ENCODE measurements at places on chromosomes 3 and 15.

DNA sequence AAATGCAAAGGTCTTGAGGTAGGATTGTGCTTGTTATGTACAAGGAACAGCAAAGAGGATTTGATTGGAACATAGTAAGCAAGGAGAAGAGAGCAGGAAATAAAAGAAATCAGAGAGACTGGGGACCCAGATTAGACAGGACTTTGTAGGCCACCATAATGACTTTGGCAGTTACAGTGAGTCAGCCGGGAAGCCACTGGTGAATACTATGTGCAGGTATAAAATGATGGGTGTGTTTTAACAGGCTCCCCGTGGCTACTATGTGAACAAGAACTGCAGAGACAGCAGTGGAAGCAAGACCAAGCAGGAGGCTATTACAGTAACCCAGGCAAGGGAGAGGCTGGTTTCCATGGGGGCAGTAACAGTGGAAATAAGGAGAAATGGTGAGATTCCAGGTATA lies 55.2 kb downstream of the NPTN start:
- DNase-seq, result no peak

- no peak for DNase-seq
Observed at GRCh38 chr3:9213019-9213634, 36.3 kb downstream of the SRGAP3 start.

GRCh38 chr3:105516972-105517371 lies 150.3 kb downstream of the ALCAM start:
- no peak for DNase-seq

- no peak for DNase-seq
Observed at GRCh38 chr3:24017305-24017704, 72.2 kb downstream of the NR1D2 start.

DNA sequence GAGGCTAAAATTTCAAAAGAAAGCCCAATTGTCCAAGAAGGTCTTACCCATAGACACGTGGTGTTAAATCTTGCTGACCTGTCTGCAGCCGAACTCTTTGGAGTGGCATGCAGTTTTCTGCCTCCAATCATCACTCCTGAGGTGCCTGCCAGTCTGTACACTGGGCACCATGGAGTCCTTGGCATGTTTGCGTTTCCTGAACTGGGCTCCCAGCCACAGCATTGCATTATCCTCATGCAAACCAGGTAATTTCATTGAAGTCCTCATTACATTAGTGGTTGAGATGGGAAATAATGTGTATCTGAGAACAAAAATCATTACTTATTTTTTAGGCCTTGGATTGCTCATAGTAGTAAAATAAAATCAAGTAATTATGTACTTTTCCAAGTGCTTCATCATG lies 152.3 kb downstream of the AKAP13 start:
- no peak for DNase-seq

DNA sequence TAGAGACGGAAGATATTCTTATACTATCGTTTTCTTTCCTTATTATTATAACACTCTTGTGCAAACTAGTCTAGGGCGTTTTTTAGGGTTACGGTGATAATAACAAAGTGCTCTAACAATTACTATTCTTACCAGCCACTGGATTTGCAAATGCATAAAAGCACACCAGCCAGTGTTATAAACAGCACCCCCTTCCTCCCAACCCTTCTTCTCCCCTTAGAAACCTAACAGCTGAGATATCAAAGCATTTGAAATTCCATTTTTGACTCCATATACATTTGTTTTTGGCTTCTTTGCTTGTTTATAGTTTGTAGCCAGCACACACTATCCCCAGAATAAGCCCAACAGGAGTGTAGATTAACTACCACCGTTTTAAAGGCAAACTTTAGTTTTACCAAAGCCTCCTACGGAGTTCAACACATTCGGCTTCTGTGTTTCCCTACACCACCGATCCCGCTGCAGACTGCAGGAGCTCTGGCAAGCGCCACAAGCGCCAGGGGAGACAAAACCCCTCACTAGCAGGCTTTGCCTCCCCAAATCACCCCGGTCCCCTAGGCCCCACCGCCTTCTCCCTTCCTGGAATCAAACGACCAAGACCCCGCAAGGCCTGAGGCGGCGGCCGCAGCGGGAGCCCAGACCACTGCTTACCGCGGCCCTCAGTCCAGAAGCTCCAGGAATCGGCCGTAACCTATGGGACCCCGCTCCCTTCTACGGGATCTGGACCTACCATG lies 461 bp downstream of the COPB2 start:
- no peak for DNase-seq

GRCh38 chr15:89199746-89200145 lies 21.6 kb downstream of the RLBP1 start:
- no peak for DNase-seq

DNA sequence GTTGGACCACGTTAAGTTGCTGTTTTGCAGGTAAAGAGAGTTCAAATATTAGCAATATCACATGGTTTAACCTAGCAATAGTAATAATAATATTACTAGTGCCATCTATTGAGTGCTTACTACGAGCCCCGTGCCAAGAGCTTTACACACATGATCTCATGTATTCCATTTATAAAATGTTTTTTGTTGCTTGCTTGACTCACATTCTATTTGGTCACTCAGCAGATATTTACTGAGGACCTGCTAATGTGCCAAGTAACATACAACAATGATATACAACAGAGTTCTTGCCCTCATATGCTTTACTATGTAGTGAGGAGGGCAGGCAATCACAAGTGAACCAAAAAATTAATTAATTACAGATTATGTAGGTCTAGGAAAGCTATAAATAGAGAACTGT lies 36.7 kb downstream of the CTDSPL start:
- no peak for DNase-seq

DNA sequence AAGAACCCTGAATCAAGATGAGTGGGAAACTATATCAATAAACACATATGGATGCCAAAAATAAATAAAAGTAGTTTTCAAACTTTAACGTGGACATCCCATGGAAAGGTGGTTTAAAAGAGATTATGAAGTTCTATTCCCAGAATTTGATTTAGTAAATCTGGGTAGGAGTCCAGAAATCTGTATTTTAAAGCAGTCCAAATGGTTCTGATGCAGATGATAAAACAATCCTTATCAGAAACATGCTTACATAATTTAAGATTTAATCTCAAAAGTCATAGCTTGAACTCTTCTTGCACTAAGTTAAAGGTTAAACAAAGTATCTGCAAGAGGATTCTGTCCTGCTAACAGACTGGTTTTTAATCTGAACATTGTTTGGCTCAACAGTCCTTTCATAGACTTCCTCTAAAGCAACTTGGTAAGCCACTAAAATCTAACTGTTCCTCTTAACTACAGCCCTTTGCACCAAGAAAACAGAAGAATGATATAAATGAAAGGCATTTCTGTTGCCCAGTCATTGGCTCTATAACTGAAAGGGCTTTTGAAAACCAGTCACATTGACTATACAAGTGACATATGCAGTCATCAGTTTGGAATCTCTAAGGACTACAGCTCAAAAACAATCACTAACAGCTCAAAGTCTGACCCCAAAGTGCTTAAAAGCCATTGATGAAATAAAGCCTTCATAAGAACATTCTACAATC lies 23.4 kb upstream of the MAP4 start:
- no peak for DNase-seq

DNA sequence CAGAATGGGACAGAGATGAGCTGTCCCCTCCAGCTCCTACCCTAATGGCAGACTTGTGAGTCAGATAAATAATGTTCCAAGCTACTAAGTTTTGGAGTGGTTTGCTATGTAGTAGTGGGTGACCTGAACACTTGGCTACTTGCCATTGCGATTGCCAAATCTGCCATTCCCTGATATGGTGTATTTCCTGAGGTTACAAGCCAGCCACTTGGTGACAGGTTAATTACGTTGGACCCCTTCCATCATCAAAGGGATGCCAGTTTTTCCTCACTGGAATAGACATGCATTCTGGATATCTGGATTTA lies 33.6 kb downstream of the MORF4L1 start:
- DNase-seq, result no peak

GRCh38 chr15:61530769-61531168 lies 301.7 kb upstream of the RORA start:
- DNase-seq, result no peak

- DNase-seq, result no peak
Observed at GRCh38 chr3:194460566-194460965, 26.2 kb downstream of the ATP13A3 start.

DNA sequence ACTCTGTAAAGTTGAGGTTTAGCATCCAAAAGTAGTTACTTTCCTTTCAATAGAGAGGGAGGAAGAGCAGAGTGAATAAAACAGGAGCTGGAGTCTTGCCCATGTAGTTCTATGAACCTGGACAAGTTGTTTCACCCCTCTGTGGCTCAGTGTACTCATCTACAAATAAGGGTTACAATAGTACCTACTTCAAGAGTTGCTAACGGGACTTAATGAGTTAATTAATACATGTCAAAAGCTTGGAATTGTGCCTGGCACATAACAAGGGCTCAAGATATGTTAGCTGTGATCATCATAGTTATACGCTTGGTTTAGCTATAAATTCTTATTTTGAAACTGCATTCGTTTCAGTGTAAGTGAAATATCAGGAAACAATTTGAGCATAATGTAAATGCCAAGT lies 388.5 kb upstream of the THBS1 start:
- DNase-seq, result no peak

DNA sequence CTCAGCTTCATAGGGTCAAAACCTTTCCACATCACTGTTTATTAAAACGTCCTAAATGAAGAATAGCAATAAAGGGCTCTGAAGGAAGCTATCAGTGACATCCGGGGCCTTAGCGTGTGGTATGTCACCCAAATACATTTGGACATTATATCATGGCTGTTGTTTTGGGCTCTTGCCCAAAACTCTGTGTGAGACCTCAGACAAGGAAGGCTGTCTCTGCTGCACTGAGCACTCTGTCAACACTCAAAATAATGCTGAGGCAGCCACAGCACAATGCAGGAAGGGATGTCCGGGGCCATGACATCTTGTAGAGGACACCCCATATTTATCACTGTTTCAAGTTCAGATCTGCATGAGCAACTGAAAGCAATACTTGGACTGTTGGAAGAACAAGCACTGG lies 293.8 kb upstream of the WNT5A start:
- DNase-seq, result no peak

DNA sequence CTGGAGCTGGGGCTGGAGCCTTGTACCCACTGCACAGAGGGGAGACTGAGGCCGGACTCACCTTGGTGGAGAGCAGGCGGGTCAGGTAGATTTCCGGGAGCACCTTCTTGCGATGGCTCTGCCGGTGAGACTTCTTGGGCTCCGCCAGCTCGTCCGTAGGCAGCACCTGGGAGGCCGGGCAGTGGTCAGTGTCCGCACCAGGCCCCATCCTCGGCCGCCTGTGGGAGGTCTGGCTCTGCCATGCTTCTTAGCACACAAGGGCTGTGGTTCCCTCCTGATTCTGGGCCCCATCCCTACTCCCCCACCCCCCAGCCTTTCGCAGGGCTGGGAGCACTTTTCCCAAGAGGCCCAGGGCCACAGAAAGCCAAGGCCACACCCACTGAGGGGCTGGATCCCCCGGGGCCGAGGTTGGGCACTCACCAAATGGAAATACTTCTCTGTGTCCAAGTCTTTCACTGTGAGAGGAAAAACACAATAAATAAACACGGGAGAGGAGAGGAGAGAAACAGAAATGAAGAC lies 17.4 kb downstream of the H1-8 start:
- DNase-seq, result no peak

DNA sequence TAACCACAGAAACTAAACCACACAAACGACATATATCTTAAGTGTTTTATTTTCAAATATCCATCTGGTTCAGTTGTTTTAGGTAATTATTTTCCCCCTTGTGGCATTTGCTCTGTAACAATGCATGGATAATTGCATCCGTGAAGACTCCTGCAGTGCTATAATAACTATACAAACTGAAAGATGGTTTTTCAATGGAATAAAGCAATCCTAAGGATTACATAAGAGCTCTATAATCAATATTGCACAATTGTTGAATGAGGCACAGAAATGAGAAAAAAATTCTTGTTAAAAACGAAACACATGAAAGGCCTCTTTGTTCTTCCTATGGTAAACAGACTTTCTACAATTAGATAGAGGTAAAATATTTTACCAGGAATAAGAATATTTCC lies 446.0 kb upstream of the EPHA3 start:
- no peak for DNase-seq

GRCh38 chr3:166307756-166308350 lies 470.6 kb upstream of the BCHE start:
- no peak for DNase-seq

- no peak for DNase-seq
Observed at GRCh38 chr15:85692873-85693272, 101.9 kb downstream of the KLHL25 start.

- DNase-seq, result no peak
Observed at GRCh38 chr3:110149763-110150162, 812.4 kb upstream of the DPPA4 start.

- DNase-seq, result no peak
Observed at GRCh38 chr3:51559411-51559888, 20.9 kb downstream of the RAD54L2 start.

DNA sequence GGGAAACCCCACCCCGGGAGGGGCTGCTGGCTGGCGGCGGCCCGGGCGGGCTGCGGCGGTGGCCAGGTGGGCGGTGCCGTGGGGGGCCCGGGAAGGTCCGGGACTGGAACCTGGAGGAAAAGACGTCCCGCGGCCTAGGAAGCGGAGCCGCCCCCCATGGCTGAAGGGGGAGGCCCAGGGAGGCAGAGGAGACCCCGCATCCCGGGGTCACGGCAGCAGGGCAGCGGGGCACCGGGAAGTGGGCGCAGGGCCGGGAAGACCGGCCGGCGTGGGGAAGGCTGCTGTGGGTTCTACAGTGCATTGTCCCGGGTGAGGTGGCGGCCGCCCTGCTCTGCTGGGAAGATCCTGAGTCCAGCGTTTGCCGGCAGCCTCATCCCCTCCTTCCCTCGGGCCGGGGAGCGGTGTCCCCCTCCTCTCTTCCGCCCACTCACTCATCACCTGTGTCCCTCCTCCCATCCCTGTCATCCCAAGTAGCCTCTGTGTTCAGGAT lies 525 bp upstream of the FSTL1 start:
- no peak for DNase-seq

- no peak for DNase-seq
Observed at GRCh38 chr3:12974819-12975218, 98.4 kb downstream of the IQSEC1 start.

GRCh38 chr15:83587091-83587490 lies 66.8 kb upstream of the ADAMTSL3 start:
- no peak for DNase-seq

- DNase-seq, result no peak
Observed at GRCh38 chr3:62647711-62648110, 227.5 kb downstream of the CADPS start.

DNA sequence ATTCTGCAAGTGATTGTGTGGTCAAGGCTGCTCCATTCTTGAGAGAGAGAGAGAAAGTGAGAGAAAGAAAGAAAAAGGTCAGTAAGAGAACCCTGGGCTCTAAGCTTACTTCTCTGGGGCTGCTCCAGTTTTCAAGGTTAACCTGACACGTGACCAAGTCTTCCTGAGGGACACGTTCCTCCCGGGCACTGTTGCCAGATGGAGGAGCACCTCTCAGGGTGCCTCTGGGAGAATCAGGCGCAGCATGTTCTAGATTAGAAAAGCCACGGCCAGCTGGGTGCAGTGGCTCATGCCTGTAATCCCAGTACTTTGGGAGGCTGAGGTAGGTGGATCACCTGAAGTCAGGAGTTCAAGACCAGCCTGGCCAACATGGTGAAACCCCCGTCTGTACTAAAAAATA lies 60.8 kb downstream of the ITGA11 start:
- no peak for DNase-seq
